ENCODE measurements at places on chromosomes 6 and 20. TPM values are rescaled to one million over a fixed set of nuclear protein-coding genes. Genes with fewer than 3 reads are reported as not detected.
A peak's percentile ranks its signal among the peaks of the same experiment; 100 is the strongest.

GRCh38 chr6:158506601-158507000, 53.3 kb upstream of the TMEM181 start:
- DNase-seq, result peak; percentile 81

GRCh38 chr6:128259730-128260685, 260.4 kb downstream of the PTPRK start:
- DNase-seq, result no peak

DNA sequence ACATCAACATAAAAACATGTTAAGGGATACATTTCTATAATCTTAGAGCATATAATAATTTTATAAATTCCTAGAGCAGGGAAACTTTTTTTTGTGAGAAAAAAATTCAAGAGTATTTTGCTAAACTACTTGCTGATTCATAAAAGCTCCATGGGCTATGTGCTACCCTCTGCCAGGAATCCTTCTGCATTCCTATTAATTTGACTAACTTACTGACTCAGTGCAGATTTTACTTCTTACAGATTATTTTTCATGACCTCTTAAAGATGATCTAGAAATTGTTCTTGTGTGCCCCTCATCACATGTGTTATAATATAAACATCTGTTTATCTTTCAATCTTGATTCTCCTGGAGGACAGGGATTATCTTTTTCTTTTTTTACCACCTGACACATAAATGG, 5.7 kb downstream of the VTA1 start:
- no peak for DNase-seq

DNA sequence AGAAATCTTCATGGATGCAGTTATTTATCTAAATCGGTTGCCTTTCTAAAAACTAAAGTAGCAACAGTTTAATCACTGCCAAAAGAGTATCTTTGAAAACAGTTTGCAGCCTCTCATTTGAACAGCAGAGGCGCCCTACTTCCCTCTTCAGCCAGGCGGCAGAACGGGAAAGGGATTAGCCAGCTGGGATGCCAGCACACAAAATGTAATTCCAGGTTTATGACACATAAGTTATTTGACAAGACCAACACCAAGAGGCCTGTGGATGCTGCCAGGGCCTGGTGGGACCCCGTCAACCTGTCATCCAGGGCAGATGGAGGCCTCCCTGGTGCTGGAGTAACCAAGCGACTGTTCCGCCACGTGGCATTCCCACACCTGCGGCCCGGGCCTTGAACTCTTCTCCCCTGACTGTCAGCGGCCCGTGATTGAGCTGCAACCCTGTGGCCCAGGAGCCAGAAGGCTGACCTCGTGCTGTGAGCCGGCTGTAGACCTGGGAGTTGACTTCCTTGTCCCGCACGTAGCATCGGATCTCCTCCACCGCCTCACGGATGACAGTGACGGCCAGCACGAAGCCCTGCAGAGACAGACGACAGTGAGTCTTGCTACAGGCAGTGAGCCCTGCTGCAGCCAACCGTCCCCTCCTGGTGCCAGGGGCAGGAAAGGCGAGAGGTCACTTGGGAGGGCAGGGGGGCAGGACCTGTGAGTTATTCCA, 55.5 kb downstream of the ATP9A start:
- DNase-seq, result peak; percentile 67

DNA sequence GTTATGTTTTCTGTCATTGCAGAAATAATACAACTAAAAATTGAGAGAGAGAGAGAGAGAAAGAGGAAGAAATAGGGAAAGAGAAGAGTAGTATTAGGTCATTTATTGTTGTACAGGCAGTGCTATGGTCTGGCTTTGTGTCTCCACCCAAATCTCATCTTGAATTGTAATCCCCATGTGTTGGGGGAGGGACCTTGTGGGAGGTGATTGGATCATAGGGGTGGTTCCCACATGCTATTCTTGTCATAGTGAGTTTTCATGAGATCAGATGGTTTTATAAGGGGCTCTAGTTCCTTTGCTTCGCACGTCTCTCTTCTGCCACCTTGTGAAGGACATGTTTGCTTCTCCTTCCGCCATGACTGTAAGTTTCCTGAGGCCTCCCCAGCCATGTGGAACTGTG, 677.4 kb upstream of the CHD6 start:
- DNase-seq, result no peak

DNA sequence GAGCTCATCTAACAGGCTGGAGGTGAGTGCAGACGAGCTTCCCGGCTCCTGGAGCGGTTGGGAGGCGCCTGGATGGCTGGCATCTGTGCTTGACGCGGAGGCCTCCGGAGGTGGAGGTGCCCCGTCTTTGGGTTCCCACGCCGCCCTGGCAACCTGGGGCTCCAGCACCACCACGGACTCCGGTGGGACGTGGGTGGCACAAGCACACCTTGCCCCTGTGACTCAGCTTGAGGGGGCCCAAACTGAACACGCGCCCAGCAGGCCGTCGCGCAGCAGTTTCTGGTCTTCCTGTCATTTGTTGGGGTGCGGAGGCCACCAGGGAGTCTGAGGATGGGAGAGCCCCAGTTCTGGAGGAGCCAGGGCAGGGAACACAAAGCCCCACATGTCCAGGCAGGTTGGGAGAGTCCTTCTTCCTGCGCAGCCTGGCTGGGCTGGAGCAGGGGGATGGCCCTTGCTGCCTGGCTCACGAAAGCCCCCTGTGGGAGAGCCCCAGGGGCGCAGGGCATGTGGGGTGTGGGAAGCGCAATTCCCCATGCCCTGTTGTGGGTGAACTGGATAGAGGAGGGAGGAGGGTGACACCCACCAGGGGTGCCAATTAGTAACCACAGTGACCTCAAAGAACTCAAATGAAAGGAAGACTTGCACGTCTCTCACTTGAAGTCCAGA, 1378.6 kb upstream of the DEFB115 start:
- DNase-seq, result no peak

GRCh38 chr6:166471797-166472260, 89.1 kb upstream of the MPC1 start:
- no peak for DNase-seq

DNA sequence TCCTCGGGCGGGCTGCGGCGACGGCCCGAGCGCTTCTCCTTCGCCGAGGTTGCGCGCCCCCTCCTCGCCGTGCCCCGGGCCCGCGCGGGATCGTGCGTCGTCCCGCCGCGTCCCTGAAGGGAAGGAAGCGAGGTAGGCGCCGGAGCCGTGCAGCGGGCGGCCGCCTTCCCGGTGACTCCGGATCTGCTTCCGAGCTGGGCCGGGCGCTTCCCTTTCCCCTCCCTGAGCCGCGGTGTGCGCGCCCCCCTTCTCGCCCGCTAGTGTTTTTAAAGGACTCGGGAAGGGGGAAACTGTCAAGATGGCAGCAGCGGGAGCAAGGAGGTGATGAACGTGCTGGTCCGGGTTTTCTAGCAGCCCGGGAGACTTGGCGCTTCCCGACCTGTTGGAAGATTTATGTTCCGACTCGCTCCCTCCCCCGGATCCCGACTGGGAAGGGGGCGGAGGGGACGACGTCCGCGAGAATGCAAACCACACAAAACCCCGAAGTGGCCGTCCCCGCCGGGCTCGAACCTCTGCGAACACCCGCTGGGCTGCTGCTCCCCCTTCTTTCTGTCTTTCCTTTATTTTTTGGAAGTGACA, 744 bp upstream of the FOXO3 start:
- peak; percentile 82 for DNase-seq

- no peak for DNase-seq
These were observed 32.5 kb downstream of the ANKEF1 start for GRCh38 chr20:10067321-10067720.

GRCh38 chr20:15012566-15012965, 675.2 kb upstream of the FLRT3 start:
- DNase-seq, result peak; percentile 54

DNA sequence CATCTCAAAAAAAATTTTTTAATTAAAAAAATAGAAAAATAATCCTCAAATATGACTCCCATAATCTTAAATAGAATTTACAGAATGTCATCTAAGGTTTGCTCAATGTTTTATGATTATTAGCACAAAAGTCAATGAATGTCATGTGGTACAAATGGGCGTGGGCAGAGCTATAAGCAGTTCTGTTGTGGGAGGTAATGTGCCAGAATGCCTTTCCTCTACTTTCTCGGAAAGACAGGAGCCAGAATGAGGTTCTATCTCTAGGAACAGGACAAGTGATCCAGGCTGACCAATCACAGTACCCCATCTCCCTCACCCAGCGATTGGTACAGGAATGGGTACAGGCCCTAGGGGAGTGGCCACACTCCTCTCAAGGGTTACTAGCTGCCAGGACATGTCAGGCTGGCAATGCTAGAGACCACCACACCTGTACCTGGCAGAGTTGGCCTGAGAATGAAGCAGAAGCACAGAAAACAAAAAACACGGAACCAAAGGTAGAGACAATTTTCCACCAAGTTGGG, 15.1 kb downstream of the RALGAPA2 start:
- DNase-seq, result no peak

GRCh38 chr6:2611092-2611491, 139.6 kb downstream of the MYLK4 start:
- DNase-seq, result no peak

GRCh38 chr6:43865932-43866645, 96.1 kb downstream of the VEGFA start:
- DNase-seq, result no peak

GRCh38 chr6:21521276-21521675, 72.3 kb upstream of the SOX4 start:
- DNase-seq, result no peak

DNA sequence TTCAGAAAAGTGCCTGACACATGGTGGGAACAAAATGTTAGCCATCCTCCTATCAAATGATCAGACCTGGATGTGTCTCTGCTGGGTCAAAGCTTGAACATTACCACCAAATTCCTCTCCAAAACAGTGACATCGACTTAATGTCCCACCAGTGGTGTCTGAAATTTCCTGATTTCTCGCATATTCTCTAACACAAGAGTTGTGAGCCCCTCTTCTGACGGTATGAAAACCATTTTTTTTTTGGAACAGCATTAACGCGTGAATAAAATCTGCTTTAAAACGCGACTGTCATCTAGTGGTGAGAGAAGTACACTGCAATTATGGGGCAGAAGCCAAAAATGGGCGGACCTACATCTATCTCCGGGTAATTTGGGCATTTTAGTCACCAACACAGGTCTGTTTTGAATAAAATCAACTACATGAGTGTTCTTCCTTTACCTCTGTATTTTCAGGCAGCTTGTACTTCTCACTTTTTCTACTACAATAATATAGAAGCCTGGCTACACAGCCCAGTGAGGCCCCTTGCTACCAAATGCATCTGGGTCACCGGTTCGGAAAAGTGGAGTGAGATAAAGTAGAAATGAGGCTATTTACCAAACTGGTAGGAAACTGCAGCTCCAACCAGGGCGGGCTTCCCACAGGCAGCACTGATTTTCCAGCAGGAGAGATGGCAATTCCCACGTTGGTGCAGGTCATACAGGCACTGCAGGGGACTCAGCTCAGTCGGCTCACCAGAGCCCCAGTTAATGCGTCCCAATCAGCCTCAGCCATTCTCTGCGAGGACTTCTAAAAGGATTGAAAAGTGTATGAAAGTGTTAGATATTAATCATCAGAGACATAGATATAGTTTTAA, 27.4 kb downstream of the MGME1 start:
- DNase-seq, result peak; percentile 55

- no peak for DNase-seq
These were observed 49.4 kb downstream of the PFDN4 start for GRCh38 chr20:54257071-54257816.

Gene SLC16A10
- total RNA-seq, result 4.8 TPM

Gene ZNF334
- 45.9 TPM for total RNA-seq

Gene BANF2
- not detected for total RNA-seq

Gene ENPP5
- 9.1 TPM for total RNA-seq

Gene C20orf96
- total RNA-seq, result 6.0 TPM

Gene RRAGD
- total RNA-seq, result 20.7 TPM

Measured in neural progenitor cell (in vitro differentiated cells).